ENCODE measurements at places on chromosomes 1 and 21. TPM values are rescaled to one million over a fixed set of nuclear protein-coding genes. Genes with fewer than 3 reads are reported as not detected.

- no peak for DNase-seq
These were observed 522.5 kb downstream of the SMYD3 start for GRCh38 chr1:245984390-245985155.

- DNase-seq, result no peak
These were observed 131.8 kb downstream of the PLXNA2 start for GRCh38 chr1:208112401-208112800.

GRCh38 chr1:92085727-92086126, 5.6 kb downstream of the BTBD8 start:
- no peak for DNase-seq

DNA sequence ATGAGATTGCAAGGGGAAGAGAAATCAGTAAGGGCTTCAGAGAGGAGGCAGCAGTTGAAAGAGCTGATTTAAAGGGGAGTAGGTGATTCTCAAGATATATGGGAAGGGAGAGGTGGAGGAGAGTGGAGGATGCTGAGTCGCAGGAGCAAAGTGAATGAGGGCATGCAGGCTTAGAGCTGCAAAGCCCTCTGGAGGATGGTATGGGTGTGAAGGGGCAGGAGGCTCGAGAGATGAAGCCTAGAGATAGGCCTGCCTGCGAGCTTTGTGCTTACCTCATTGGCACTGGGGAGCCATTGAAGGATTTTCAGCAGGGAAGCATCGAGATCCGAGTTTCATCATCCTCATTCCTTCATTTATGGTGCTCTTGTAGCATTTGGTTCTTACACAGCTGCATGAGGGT, 15.8 kb upstream of the SH2D2A start:
- peak; percentile 63 for DNase-seq

DNA sequence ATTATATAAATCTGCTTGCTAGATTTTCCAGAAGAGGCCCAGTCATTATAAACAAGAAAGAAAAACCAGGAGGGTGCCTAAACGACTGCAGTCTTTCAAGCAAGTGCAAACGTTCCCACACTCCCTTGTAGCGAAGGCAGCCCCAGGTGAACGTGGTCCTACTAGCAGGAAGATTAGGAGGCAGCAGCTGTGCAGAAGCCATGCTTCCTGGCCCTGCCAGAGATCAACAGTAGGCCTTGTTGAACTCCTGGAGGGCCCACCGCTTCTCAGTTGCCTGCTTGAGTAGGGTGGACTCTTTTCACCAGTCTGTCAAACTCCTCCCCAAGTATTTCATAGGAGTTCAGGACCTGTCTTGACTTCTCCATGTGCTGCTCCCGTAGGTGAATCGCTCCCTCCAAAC, 163.0 kb upstream of the GORAB start:
- peak; percentile 44 for DNase-seq

DNA sequence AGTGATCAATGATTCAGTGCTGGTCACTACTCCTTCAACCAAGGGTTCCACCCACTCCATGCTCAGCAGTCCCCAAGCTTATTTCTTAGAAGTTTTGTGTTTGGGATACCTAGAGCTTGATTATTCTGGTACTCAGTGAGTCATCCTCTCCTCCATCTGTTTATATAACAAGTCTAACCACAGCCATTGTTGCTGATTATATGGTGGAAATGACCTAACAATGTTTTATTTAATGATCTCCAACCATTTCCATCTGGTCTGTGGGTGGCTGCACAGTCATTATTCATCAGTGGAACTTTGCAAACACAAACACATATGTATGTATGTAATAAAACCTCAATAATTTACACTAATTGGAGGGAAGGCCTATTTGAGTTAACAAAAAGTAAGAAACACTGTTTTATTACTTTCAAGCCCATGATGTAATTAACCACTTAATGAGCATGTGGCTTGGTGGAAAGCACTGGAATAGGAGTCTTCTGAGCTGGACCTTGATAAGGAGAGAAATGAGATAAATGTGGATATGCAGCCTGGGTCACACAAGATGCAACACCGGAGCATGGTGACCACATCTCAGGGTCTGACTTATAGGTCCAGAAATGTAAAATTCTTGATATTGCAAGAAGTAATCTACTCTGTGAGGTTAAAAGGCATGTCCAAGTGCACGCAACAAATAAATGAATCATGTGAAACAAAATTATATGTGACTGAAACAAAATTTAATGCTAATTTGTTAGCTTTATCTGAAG, 99.0 kb upstream of the WLS start:
- no peak for DNase-seq

- no peak for DNase-seq
These were observed 96.7 kb downstream of the ABCA4 start for GRCh38 chr1:94024104-94024792.

- peak; percentile 67 for DNase-seq
These were observed 339 bp upstream of the RNPC3 start for GRCh38 chr1:103525114-103525606.

DNA sequence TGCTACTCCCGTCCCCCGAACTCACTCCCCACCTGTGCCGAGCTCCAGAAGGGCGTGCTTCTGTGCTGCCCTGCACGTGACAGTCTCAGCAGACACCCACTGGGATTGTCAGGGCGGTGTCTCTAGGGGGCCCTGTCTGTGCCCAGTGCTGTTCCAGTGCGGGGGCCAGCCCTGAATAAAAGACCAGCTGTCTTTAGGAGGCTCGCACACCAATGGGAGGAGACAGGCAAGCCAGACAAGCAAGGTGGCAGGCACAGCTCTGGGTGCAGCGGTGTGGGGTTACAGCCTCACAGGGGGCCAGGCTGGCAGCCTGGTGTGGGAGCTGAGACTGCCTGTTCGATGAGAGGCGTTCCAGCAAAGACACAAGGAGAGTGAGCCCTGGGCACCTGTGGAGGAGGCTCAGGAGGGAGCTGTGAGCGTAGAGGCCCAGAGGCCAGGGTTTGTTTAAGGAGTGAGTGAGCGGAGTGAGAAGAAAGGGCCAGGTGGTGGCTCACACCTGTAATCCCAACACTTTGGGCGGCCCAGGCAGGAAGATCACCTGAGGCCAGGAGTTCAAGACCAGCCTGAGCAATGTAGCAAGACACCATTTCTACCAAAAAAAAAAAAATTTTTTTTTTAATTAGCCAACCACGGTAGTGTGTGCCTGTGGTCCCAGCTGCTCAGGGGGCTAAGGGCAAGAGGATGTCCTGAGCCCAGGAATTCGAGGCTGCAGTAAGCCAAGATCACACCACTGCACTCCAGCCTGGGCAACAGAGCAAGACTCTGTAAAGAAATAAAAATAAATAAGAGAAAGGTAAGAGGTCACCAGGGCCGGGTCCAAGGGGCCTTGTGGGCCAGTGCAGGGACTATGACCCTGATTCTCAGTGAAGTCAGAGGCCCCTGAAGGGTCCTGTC, 48.2 kb upstream of the ARHGEF16 start:
- DNase-seq, result no peak

GRCh38 chr1:7511381-7511780, 259.7 kb upstream of the VAMP3 start:
- DNase-seq, result no peak

DNA sequence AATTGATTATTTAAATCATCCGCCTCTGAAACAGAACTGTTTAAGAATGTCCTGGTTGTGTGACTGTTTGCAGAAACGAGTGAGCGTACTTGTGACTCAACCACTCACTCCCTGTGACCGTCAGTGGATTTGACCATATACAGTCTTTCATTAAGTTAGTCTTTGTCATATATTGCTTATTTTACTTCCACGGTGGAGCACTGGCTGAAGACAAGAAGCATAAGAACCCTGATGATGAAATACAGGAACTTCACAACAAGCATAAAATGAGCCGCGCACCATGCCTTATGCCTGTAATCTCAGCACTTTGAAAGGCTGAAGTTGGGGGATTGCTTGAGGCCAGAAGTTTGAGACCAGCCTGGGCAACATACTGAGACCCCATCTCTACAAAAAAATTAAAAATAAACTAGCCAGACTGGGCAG, 194.0 kb downstream of the TOMM20 start:
- no peak for DNase-seq

DNA sequence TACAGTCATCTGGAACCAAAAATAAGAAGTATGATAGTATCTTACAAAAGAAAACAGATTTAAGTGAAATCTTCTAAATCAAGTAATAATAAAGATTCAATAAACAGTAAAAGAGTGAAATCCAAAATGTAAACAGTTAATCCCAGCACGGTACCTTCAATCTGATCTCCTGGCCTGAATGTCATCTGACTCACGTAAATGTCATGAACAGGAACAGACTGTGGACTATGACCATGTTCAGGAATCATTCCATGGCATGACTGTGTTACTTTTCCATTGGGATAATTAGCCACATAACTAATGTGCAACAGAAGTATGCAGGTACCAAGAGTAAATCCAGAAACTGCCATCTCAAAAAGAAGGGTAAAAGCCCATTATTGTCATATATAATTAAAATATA, 18.0 kb downstream of the FRRS1 start:
- no peak for DNase-seq

DNA sequence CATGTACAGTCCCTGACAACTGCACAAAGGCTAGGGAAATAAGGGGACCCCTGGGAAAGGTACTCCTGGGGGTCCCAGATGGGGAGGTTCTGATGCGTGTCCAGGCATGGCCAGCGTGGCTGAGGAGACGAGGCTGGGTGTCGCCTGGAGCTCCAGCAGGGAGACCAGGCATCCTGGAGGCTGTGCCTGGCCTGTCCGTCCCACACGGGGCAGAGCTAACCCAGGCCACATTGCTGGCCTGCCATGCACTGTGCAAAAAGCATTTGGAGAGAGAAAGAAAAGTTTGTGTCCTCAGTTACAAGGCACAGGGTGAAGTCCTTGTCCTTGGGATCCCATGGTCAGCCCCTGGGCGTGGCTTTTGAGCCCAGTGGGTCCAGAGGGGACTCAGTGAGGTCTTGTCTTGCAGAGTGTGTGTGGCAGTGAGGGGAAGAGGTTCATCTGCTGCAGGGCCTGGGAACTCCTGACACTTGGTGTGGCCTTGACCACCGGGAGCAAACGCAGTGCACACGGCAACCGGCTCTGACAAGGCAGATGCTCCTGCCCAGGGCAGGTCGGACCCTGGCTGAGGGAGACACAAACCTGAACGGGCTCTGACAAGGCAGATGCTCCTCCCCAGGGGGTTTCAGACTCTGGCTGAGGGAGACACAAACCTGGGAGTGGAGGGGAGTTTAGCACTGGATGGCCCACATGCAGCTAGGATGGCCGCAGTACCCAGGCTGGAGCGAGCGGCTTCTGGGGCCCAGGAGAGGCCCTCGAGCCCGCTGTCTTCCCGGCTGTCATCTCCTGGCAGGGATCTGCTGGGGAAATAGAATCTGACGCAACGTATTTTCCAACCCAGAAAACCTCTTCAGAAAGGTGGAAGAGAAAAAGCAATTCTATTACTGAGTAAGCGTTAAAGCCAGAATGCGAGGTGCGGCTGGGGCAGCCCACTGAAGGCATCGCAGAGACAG, 37.3 kb upstream of the COL18A1 start:
- no peak for DNase-seq

- no peak for DNase-seq
These were observed 3.0 kb upstream of the NFIA start for GRCh38 chr1:61079296-61079897.

DNA sequence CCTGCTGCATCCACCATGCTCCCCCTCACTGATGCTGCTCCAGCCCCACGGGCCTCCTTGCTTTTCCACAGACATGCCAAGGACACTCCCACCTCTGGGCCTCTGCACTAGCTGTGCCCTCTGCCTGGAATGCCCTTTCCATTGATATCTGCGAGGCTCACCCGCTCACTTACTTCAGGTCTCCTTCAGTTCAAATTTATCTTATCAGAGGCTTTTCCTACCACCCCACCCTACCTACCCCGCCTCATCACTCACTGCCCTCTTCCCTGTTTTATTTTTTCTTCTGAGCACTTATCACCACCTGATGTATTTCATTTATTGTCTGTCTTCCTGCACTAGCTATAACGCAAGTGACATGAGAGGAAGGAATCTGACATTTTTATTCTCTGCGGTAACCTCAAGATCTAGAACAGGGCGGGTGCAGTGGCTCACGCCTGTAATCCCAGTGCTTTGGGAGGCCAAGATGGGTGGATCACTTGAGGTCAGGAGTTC, 7.0 kb downstream of the HSPG2 start:
- DNase-seq, result no peak

DNA sequence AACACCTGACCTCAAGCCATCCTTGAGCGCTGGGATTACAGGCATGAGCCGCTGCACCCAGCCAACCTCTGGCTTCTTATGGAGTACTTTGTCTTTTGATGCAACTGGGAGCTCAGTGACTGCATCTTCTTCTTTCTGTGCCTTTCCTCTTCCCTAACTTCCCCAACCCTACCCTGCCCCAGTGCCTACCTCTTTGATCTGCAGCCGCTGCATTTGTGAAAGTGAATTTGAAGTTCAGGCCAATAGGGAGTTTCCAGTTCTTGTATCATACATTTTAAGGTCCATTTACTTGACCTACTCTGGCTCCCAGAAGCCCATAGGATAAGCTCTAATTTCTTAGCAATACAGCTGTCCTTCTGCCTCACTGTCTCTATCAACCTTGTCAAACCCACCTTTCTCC, 52.2 kb downstream of the KCNC4 start:
- DNase-seq, result no peak

GRCh38 chr1:206490771-206491405, 16.4 kb upstream of the RASSF5 start:
- no peak for DNase-seq

SERINC2 gene
- 35.1 TPM for total RNA-seq

FAM78B gene
- total RNA-seq, result 6.0 TPM

SMCP gene
- total RNA-seq, result not detected

FAM177B gene
- not detected for total RNA-seq

GPATCH4 gene
- total RNA-seq, result 22.3 TPM

MAP10 gene
- 4.5 TPM for total RNA-seq

CYP4A11 gene
- 0.59 TPM for total RNA-seq

HTR6 gene
- not detected for total RNA-seq

C1orf185 gene
- total RNA-seq, result not detected

WDR64 gene
- not detected for total RNA-seq

ACAP3 gene
- total RNA-seq, result 30.8 TPM

CDK18 gene
- 93.1 TPM for total RNA-seq

HSPG2 gene
- 191 TPM for total RNA-seq

PHTF1 gene
- total RNA-seq, result 40.6 TPM

RGS1 gene
- total RNA-seq, result not detected

THEM5 gene
- total RNA-seq, result not detected

OR2G3 gene
- total RNA-seq, result not detected

PRSS38 gene
- total RNA-seq, result not detected

CD1D gene
- total RNA-seq, result 1.7 TPM

Measured in endodermal cell (in vitro differentiated cells).